ENCODE measurements at places on chromosomes 12 and 14.

GRCh38 chr12:57550641-57551549 lies 1.1 kb downstream of the KIF5A start:
- no peak for DNase-seq

DNA sequence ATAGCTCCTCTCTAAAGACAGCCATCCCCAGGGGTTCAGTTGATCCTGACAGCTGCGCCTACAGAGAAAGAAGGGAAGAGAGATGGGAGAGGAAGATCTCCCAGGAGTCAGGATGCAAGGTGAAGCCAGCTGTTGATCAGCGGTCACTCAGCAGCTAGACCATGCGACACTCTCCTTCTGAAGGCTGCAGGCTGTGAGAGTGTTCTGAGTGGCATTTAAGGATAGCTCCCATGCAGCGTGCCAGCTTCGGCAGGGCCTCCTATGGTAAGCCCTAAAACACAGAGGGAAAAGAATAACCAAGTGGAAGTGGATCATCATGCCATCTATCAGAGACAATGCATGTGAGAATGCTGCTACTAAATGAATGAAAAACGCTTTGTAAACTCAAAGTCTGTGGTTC lies 197.9 kb upstream of the NUDT4 start:
- DNase-seq = no peak

DNA sequence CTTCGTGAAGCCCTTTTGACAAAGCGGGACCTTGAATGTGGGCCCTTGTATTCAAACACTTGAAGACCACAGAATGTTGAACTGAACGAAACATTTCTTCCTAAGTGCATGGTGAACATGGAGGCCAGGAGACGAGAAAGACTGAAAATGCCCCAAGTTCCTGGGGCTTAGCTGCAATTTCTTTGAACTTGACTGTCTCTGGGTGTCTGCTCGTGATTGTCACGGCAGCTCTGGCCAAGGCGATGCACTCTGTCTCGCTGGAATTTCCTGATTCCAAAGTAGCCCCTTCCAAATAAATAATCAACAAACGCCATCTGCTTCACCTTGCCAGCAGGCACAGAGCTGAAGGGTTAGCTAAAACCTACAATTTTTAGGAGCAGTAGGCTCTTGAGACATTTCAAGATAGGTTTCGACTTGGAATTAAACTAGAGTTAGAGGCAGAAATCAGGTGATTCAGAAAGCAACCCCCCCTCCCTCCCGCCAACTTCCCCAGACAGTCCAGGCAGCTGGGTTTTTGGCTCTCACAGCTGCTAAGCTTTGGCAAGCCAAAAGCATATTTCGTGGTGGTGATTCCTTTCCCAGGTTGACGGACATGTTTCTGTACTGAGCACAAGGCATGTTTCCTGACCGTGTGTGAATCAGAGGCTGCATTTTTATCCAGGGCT lies 13.5 kb upstream of the IRF2BPL start:
- peak; percentile 74 for DNase-seq

GRCh38 chr12:97200181-97200580 lies 262.4 kb upstream of the RMST start:
- no peak for DNase-seq

GRCh38 chr14:96649327-96649601 lies 147.1 kb downstream of the PAPOLA start:
- DNase-seq = no peak

DNA sequence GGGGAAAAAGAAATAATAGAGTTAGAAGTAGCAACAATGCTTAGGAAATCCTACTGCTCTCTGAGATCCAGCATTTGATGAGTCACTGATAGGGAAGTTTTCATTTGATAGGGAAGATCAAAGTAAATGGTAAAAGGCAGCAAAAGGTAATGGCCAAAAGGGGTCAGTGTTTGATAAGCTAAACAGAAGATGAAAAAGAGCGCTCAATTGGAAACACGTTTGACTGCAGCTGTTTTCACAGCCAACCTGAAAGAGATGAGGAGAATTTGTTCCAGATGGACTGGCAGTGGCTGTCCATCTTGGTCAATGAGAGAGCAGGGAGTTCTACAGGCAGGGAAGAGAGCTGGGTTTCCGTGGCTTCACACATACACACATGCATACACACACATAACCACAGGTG lies 264.2 kb downstream of the TMEM132C start:
- DNase-seq = no peak

DNA sequence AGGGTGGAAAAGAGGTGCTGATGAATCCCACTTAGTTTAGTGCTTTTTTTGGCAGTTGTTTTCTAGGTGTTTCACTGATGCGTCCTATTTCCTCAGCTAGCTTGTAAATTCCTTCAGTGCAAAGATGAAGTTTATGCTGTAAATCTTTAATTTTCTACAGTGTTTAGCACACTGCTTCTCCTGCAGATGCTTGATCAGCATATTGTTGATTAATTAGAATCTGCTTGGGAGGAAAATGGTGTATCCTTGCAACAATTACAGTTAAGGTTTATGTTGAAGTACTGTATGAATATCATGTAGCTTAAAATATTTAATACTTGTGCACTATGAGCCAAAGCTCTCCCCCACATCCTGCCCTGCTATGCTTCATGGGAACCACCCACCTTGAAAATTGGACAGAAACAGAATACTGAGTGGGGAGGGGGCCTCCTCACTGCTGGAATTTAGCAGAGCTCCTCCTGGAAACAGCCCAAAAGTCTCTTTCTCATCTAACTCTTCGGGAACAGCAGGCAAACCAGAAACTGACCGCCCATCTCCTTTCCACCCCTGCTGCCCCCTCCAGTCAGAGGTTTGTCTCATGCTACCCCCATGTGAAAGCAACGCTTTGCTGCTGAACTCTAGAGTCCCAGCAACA lies 20.3 kb upstream of the DHRS4 start:
- no peak for DNase-seq

DNA sequence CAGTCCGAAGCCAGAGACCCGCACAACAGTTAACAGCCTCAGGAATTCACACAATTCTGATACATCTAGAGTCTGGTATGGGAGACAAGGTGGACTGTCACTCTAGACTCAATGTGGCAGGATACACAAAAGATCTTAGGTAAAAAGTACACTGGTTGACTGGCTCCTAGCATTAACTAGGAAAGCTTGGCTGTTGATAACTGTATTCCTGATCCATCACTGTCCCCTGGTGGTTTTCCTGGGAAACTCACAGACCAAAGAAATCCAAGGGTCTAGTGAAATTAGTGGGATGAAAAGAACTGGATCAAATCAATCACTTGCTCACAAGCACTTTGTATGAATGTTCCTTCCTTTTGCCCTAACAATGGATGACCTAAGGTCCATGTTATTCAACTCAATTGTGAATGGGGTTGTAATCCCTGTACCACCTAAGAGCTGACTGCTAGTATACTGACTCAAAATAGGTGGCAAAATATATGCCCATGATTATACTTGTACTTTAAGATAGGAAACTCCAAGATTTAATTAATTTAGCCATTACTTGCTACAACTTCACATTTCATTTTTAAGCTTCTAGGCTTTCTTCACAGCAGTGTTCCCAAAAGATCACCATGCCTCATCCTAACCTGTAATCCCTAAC lies 14.0 kb downstream of the NPC2 start:
- DNase-seq = peak; percentile 54

DNA sequence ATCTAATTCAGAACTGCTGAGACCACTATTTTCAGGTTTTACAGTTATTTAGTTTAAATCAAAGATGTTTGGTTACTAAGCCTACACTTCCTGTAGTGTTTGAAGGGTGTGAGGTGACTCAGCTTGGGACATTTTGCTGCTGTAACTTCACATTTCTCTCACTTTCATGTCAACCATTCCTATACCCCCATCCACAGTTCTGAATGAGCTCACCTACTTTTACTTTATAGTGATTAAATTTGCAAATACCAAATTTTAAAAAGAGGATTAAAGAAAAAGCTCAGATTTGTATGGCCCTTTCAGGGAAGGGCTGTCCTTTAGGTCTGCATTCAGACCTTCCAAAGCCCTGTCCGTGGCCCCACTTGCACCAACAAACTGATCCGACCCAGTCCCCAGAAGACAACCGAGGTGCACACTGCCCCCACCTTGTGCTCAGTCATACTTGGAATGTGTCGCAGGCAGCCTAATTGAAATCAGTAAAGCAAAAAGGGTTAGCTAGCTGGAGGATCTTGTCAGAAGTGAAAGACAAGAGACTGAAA lies 174.4 kb downstream of the MON2 start:
- peak; percentile 54 for DNase-seq

DNA sequence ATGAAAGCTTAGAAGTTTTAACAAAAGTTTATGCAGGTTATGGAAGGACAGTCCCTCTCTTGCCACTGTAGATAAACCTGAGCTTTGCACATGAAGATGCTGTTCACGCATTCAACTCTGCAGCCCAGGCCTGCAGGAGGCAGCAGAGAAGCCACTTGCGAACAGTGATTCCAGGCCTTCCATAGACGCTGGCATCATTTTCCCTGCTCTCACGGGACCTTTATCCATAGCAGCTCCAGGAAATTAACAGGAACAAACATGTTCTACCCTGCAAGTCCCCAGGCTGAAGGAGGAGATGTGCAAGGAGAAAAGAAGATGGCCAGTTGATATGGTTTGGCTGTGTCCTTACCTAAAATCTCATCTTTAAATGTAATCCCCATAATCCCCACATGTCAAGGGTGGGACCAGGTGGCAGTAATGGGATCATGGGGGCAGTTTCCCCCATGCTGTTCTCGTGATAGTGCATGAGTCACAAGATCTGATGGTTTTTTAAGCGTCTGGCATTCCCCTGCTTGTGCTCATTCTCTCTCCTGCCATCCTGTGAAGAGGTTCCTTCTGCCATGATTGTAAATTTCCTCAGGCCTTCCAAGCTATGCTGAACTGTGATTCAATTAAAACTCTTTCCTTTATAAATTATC lies 2.0 kb downstream of the ERP27 start:
- DNase-seq = no peak

DNA sequence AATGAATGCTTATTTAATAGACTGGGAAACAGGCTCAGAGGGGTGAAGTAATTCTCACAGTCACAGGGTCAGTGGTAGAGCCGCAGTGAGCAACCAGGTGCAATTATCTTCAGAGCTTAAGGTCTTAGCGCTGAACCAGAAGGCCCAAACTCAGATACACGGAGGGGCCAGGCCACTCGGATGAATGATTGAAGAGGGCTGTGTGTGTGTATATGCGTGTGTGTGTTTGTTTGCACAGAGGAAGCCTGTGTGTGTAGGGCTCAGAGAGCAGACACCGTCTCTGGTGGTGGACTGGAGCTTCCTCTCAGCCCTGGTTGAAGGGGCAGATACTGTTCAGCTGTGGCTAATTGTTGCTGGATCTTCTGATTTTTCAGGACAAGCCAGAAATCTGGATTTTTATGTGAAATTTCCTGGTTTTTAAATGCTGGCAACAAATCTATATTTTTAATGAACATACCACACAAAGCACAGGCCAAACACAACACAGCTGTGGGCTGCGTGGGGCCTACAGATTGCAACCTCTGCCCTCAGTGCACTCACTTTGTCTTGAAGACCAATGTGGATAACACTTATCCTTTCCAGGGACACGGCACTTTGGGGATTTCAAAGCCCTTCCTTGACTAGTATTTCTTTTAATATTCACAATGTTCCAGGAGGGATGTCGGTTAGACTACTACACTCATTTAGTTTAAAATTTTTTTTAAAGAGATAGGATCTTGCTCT lies 94.5 kb upstream of the NRXN3 start:
- DNase-seq = no peak

- DNase-seq = no peak
Observed at GRCh38 chr14:104299993-104300761, 161.8 kb downstream of the KIF26A start.

GRCh38 chr12:6080149-6081045 lies 44.1 kb downstream of the VWF start:
- DNase-seq = no peak

DNA sequence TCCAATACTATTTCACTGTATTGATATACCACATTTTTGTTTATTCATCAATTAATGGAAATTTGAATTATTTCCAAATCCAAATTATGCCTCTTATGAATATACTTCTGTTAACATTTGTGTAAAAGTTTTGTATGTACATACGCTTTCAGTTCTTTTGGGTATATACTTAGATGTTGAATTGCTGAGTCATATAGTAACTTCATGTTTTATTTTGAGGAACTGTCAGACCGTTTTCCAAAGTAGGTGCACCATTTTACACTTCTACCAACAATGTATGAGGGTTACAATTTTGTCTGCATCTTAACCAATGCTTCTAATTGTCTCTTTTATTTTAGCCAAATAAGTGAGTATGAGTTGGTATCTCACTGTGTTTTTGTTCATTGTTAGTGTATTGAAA lies 10.2 kb upstream of the CCER1 start:
- DNase-seq = no peak

DNA sequence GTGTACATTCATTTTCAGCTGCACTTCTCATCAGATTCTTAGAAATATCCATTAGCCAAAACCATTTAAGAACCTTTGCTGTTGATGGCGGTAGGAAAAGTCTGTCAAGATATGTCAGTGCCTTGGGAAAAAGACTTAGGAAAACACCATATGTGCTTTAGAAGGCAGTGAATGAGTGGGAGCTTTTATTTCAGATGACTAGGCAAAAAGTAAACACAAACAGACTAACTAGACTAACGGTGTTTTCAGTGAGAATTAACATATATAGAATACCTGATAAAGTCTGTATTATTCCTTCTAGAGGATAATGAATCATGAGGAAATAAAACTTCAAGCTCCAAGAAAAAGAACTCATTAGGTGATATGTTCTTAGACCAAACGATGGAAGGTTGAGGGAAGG lies 418.9 kb downstream of the NAV3 start:
- no peak for DNase-seq

DNA sequence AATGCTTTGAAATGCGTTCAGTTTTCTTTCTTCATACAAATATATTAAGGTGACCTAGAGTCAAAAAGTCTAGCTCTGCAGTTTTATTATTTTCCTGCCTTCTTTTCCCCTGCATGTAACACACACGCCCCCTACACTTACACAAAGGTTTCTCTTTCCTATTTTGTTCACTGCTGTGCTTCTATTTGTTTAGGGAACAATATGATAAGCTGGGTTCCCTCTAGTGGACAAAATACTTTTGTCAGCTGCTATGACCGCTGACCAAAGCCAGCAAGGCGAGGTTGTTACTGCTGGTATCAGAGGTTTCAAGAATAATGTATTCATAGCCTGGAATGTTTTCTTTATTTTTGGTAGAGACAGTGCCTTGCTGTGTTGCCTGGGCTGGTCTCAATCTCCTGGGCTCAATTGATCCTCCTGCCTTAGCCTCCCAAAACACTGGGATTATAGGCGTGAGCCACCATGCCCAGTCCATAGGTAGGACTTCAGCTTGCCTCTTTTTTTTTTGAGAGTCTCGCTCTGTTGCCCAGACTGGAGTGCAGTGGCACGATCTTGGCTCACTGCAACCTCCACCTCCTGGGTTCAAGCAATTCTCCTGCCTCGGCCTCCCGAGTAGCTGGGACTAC lies 33.4 kb downstream of the FNTB start:
- DNase-seq = peak; percentile 73
